ENCODE measurements at places on chromosomes 2 and 18.

- DNase-seq = no peak
Observed at GRCh38 chr2:167750675-167751074, 496.7 kb downstream of the STK39 start.

- no peak for DNase-seq
Observed at GRCh38 chr2:100109986-100110613, 32.3 kb downstream of the AFF3 start.

GRCh38 chr2:205324355-205324754, 357.9 kb upstream of the NRP2 start:
- DNase-seq = no peak

DNA sequence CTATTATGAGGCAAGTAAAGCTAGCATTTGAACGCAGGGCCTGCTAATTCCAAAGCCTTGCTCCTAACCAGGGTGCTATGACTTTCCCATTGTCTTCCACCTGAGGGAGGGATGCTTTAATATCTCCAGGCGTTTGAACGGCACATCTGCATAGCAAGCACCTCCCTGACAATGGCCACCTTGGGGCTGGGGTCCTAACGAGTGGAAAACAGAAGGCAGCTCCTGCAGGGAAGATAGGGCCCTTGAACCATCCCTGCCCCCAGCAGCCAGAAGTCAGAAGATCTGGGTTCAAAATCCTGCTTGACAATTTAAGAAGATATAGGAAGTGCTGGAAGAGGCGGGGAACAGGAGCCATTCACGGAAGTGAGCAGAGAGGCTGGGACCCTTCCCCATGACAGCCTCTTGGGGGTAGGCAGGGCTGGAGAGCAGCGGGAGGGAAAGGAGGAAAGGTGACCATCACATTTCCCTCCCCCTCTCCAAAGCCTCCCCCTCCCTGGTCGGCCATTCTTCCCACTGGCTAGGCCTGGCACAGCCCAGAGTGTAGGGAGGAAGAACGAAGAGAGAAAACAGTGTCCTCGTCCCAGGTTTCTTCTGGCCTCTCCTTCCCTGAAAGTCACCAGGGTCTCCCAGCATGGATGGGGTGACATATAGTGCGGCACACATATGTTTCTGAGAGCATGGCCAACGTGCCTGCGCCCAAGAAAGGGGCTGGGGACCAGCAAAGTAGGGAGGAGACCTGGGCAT, 73.5 kb downstream of the EMX1 start:
- DNase-seq = no peak

DNA sequence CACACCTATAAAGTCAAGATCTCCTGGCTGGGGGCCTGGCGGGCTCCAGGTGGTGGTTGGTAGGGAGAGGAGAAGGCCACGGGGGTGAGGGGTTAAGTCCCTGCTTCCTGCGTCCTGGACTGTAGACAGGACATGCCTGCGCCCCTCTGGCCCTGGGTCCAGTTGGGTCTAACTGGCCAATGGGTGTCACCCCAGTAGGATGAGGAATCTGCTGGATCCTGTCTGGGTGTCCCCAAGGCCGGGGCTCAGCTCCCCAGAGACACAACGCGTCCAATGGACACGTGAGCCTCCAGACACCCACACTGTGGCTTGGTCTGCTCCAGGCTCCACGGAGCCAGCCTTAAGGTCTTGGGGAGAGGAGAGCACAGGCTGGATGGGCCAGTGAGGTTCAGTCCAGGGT, 19.6 kb downstream of the AQP12A start:
- no peak for DNase-seq
